ENCODE measurements at places on chromosomes 2 and 18.
A peak's percentile ranks its signal among the peaks of the same experiment; 100 is the strongest.

GRCh38 chr2:136305517-136306192 is 187.7 kb upstream of the CXCR4 start:
- peak; percentile 73 for DNase-seq

GRCh38 chr2:200839513-200839912 is 24.9 kb downstream of the CLK1 start:
- DNase-seq = no peak

- DNase-seq = peak; percentile 6
These were observed 45.6 kb downstream of the MREG start for GRCh38 chr2:215967590-215968378.

DNA sequence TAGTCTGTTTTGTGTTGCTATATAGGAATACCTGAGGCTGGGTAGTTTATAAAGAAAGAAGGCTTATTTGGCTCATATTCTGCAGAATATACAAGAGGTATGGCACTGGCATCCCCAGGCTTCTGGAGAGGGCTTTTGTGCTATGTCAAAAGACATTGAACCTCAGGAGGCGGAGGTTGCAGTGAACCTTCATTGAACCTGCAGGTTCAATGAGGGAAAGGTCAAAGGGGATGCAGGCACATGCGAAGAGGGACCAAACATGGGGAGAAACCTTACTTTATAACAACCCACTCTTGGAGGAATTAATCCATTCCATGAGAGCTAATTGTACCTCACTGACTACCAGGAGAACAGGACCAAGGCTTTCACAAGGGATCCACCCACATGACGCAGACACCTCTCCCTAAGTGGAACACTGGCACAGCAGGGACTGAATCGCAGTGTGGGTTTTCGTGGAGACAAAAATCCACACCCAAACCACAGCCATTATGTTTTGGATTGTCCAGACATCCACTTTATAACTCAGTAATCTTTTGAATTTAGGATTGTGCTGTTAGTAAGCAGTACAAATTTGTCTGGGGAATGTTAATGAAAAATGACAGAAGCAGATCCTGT is 4.1 kb upstream of the SERPINB8 start:
- no peak for DNase-seq

GRCh38 chr2:140286377-140286776 is 1506.2 kb upstream of the NXPH2 start:
- DNase-seq = no peak

Measured in stimulated activated naive CD8-positive, alpha-beta T cell treated with anti-CD3 and anti-CD28 coated beads, Interleukin-15, Interleukin-2, amounts not matched to agents 100 U/mL and 50 U/mL, for 24 hours (primary cell).